Thyroid gland (tissue), 4 donors: ENCODE measurements at places on chromosomes 11 and 22. TPM values are rescaled to one million over a fixed set of nuclear protein-coding genes. Genes with fewer than 3 reads are reported as not detected.

CCDC89 gene
- total RNA-seq, result 2.2 TPM

APOA4 gene
- not detected for total RNA-seq

DNA sequence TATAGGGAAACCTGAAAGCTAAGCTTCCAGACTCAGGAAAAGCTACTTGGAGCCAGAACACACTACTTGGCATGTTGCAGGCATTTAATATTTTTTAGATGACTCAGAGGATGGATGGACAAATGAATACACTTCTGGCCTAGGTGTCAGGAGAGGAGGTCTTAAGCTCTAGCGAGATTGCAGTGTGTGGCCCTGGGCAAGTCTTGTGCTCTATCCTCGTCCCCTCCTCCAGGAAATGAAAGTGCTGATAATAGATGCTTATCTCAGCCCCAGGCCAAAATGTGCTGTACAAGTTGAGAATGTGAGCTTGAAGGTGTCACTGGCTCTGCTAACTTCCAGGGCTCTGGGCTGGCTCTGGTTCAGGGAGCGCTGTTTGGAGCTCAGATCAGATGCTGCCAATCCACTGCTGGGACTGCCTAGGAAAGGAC lies 136.3 kb downstream of the PKNOX2 start:
- H3K36me3 ChIP-seq, result no peaks in the 10 kb centered on the region
- H3K27ac ChIP-seq, result peak overlapping the region; percentile 18
- H3K4me3 ChIP-seq, result no peak overlapping the region
- H3K27me3 ChIP-seq, result no peaks in the 10 kb centered on the region
- DNase-seq, result peak; percentile 82

DNA sequence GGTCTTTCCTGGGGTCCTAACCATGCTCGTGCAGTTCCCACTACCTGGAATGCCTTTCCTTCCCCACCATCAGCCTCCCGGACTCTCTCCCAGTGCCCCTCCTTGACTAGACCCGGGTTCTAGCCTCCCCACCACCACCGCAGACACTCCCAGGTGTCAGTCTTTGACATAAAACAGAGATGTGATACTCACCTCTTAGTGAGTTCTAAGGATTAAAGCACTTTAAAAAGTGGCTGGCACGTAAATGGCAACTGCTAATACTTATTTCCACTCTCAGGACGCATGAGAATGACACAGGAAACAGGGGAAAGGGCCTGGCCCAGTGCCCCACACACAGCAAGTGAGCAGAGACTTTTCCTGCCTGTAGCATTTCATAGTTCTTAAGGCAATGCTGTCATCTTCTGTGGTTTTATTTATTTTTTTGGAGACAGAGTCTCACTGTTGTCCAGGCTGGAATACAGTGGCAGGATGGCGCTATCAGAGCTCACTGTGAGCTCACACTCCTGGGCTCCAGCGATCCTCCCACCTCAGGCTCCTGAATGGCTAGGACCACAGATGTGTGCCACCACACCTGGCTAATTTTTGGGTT lies 1.9 kb upstream of the SLC25A45 start:
- H3K4me1 ChIP-seq, result peaks cover 26% of the 10 kb centered on the region
- H3K27me3 ChIP-seq, result no peaks in the 10 kb centered on the region
- peak overlapping the region; percentile 93 for H3K27ac ChIP-seq
- H3K36me3 ChIP-seq, result no peaks in the 10 kb centered on the region
- DNase-seq, result no peak
- H3K4me3 ChIP-seq, result no peak overlapping the region

GRCh38 chr11:47413908-47414684 lies 5.7 kb downstream of the SLC39A13 start:
- H3K36me3 ChIP-seq, result peaks cover 31% of the 10 kb centered on the region
- DNase-seq, result no peak
- H3K27me3 ChIP-seq, result no peaks in the 10 kb centered on the region
- H3K4me3 ChIP-seq, result no peak overlapping the region

DNA sequence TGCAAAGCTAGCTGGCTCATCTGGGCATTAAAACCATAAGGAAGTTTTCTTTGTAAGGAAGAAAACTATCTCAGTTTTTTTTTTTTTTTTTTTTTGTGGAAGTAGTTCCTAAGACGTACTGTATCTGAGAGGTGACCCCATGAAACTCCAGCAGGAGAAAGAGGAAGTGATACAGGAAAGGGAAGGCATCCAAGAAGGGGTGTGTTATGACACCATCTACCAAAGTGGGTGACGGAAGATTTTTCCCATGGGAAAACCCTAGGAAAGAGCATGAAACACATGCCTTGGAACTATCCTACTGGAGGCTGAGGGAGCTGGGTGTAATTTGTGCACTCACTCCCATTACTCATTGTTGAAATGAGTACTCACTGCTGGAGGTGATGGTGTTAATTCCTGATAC lies 63.8 kb upstream of the ARHGAP20 start:
- no peaks in the 10 kb centered on the region for H3K36me3 ChIP-seq
- H3K27ac ChIP-seq, result no peak overlapping the region
- no peaks in the 10 kb centered on the region for H3K27me3 ChIP-seq
- DNase-seq, result no peak
- H3K4me1 ChIP-seq, result peaks cover 8% of the 10 kb centered on the region
- no peak overlapping the region for H3K4me3 ChIP-seq
